ENCODE measurements at places on chromosomes 16 and 17.

DNA sequence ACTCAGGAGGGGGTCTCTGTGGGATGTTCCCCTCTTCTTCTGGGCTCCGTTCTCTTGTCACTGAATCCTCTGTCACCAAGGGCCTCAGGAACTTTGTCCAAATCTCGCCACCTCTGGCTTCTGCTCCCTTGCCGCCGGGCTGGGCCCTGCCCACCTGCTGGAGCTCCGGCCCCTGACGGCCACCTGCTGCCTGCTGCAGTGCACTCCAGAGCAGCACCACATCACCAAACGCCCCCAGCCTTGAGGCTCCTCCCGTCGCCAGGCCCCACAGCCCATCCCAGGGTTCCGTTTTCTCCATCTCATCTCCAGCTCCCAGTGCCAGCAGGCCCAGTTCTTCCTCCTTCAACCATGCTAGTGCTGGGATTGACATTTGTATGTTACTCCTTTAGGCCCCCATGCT lies 43.6 kb downstream of the FOXL1 start:
- no peak for DNase-seq

DNA sequence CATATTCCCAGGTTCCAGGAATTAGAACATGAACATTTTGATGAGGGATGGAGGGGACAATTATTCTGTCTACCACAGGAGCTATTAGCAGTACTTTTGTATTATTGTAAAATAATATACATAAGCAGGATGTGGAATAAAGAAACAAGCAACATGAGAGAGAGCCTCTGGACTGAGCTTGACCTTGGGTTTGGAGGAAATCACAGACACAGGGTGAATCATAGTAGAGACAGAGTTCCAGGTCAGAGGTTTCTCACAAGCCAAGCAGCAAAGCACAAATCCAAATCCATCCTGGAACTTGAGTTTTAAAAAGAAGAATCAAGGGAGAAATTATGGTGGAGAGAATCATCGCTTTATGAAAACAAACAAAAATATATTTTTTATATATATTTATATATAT lies 5.1 kb downstream of the KRT31 start:
- DNase-seq = no peak

GRCh38 chr16:58419241-58419990 lies 27.1 kb downstream of the GINS3 start:
- DNase-seq = no peak

DNA sequence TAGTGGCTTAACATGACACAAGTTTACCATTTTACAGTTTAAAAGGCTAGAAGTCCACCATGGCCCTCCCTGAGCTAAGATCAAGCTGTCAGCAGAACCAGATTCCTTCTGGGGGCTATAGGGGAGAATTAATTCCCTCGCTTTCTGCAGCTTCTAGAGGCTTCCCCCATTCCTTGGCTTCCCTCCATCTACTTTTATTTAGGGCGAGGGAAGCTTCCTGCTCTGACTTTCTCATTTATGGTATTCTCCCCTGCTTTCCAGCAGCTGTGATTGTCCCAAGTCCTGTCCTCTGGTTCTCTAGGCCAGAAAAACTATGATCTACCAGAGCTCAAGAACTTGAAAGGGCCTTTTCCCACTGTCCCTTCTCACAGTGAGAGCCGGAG lies 4.3 kb downstream of the CETP start:
- DNase-seq = peak; percentile 39

- DNase-seq = peak; percentile 82
Measured at GRCh38 chr16:85943711-85944110, 44.7 kb downstream of the IRF8 start.
